Foreskin fibroblast (primary cell): ENCODE measurements at places on chromosomes 1 and 21.
A peak's percentile ranks its signal among the peaks of the same experiment; 100 is the strongest.

GRCh38 chr1:15719381-15720120 lies 16.5 kb upstream of the SLC25A34 start:
- DNase-seq, result no peak

GRCh38 chr1:167200749-167201148 lies 19.9 kb upstream of the POU2F1 start:
- no peak for DNase-seq

DNA sequence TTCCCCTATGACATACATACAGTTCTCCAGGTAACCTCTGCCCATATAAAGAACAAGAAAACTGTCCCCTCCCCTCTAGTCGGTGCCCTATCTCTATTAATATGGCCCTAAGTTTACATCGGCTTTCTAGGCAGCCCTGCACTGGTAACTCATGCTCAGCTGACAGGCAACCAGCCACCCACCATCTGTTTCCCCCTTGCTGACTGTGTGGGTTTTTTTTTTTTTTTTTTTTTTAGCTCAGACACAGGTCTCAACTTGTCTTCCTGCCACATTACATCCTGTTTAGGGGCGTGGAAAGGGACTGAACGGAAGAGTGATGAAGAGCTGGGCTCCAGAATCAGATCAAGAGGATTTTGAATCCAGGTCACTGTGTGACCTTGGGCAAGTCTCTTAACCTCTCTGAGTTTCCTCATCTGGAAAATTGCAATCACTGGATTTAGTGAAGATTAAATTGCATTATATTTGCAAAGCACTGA lies 14.0 kb downstream of the LAPTM5 start:
- DNase-seq, result no peak

DNA sequence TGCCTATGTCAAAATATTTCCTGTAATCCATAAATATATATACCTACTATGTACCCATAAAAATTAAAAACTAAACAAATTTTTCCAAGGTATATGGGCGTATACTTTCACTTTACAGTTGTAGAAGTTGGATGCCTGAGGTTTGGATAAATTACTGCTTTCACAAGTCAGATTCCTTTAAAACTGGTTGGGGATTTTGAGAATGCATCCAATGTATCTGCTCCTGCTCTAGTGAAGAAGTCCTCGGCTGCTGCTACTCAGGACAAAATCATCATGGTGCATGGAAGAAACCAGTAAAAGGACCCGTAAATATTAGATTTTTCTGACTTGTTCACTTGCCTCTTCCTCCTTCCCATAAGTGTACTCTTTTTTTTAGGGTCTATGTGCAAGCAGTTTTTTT lies 841.1 kb downstream of the USP25 start:
- DNase-seq, result no peak

- DNase-seq, result no peak
Measured at GRCh38 chr1:47181955-47182675, 7.7 kb downstream of the PDZK1IP1 start.

GRCh38 chr1:58331156-58331555 lies 215.4 kb downstream of the OMA1 start:
- DNase-seq, result no peak

GRCh38 chr1:14865106-14865505 lies 266.6 kb downstream of the KAZN start:
- no peak for DNase-seq

DNA sequence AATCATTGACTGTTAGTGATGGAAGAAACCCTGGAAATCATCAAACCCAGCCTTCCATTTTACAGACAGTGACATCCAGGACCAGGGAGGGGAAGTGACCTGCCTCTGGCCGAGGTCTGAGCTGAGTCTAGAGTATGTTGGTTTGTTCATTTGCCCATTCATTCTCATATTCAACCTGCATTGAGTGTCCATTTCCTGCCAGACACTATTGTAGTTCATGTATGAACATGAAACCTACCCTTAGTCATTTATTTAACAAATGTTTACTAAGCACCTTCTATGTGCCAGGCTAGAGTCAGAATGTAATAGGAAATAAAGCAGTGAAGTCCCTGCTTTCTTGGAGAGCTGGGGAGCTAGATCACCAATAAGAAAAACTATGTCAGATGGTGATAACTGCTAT lies 51.3 kb downstream of the KCND3 start:
- DNase-seq, result no peak

GRCh38 chr1:210600421-210601159 lies 271.9 kb downstream of the HHAT start:
- peak; percentile 32 for DNase-seq

DNA sequence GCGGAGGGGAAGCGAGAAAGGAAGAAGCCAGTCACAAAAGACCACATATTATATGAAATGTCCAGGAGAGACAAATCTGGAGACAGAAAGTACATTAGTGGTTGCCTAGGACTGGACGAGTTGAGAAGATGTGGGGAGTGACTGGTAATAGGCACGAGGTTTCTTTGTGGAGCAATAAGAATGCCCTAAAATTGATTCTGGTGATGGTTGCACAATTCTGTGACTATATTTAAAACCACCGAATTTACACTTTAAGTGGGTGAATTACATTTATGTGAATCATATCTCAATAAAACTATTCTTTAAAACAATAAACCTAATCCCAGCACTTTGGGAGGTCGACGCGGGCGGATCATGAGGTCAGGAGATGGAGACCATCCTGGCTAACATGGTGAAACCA lies 63.1 kb downstream of the ZNF281 start:
- peak; percentile 47 for DNase-seq

GRCh38 chr1:18309552-18310155 lies 171.1 kb upstream of the KLHDC7A start:
- no peak for DNase-seq
